Adrenal gland (tissue), 19 donors: ENCODE measurements at places on chromosomes 1 and 21. TPM values are rescaled to one million over a fixed set of nuclear protein-coding genes. Genes with fewer than 3 reads are reported as not detected.

Gene NHLH1
- not detected for total RNA-seq

- H3K4me1 ChIP-seq, result no peaks in the 10 kb centered on the region
- no peaks in the 10 kb centered on the region for H3K36me3 ChIP-seq
- H3K27ac ChIP-seq, result no peak overlapping the region
- no peak overlapping the region for H3K4me3 ChIP-seq
These were observed 49.7 kb downstream of the SYT6 start for GRCh38 chr1:114103992-114104391.

GRCh38 chr1:6099297-6099696 lies 53.6 kb downstream of the KCNAB2 start:
- no peak for DNase-seq
- no peaks in the 10 kb centered on the region for H3K36me3 ChIP-seq
- H3K4me3 ChIP-seq, result no peak overlapping the region

GRCh38 chr1:170544624-170545023 lies 12.7 kb downstream of the GORAB start:
- no peak overlapping the region for H3K4me3 ChIP-seq
- DNase-seq, result no peak
- H3K36me3 ChIP-seq, result peaks cover 52% of the 10 kb centered on the region
- no peak overlapping the region for H3K27ac ChIP-seq
- no peaks in the 10 kb centered on the region for H3K4me1 ChIP-seq
- no peaks in the 10 kb centered on the region for H3K27me3 ChIP-seq

DNA sequence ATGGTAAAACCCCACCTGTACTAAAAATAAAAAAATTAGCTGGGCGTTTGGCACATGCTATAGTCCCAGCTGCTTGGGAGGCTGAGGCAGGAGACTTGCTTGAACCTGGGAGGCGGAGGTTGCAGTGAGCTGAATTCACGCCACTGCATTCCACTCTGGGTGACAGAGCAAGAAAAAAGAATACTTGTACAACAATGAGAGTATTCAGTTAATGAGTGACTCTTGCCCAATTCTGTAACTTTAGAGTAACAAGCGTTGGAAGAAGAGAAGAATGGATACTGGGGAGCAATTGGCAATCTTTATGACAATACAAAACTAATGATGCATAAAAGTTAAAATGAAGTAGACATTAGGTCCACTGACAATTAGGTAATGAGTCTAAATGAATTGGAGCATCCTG lies 10.5 kb downstream of the ANXA9 start:
- H3K4me1 ChIP-seq, result peaks cover 8% of the 10 kb centered on the region
- H3K27me3 ChIP-seq, result no peaks in the 10 kb centered on the region
- H3K4me3 ChIP-seq, result no peak overlapping the region
- H3K27ac ChIP-seq, result no peak overlapping the region
- no peak for DNase-seq

DNA sequence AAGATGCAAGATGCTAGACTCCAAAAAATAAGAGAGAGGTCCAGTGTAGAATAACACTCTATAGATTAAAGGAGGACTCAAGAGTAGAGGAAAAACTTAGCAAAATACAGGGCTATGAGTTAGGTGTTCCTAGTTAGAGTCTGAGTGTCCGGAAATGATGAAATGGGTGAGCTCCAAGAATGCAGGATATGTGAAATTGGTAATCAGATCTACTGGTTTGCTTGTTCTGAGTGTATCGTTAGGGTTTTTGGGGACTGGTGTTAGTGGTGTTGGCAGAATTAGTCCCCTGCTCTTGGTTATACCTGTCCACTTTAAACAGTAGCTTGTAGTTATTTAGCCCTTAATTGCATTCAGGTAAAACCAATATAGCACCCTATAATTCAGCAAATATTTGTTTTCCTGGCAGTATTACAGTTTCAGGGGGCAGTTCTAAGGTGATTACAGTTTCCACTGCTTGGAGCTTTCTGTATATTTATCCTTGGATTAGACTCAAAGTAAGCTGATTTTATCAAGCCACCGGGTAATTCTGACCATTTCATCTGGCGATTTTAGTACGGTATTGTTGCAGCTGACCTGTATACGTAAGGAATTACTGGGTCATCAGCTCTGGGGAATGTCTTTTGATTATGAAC lies 332.7 kb downstream of the CHRM3 start:
- H3K36me3 ChIP-seq, result no peaks in the 10 kb centered on the region
- H3K27ac ChIP-seq, result no peak overlapping the region
- no peak for DNase-seq
- no peaks in the 10 kb centered on the region for H3K4me1 ChIP-seq

- H3K36me3 ChIP-seq, result no peaks in the 10 kb centered on the region
- H3K27ac ChIP-seq, result no peak overlapping the region
- no peaks in the 10 kb centered on the region for H3K4me1 ChIP-seq
- H3K27me3 ChIP-seq, result peaks cover 24% of the 10 kb centered on the region
These were observed 19.1 kb upstream of the ATF3 start for GRCh38 chr1:212589446-212589845.

GRCh38 chr1:22812993-22813790 lies 102.6 kb downstream of the EPHB2 start:
- H3K36me3 ChIP-seq, result no peaks in the 10 kb centered on the region
- no peaks in the 10 kb centered on the region for H3K27me3 ChIP-seq
- H3K4me1 ChIP-seq, result peaks cover 20% of the 10 kb centered on the region
